Chondrocyte (in vitro differentiated cells): ENCODE measurements at places on chromosomes 6 and 20.

GRCh38 chr6:148874698-148875293, 128.0 kb downstream of the UST start:
- DNase-seq, result no peak

DNA sequence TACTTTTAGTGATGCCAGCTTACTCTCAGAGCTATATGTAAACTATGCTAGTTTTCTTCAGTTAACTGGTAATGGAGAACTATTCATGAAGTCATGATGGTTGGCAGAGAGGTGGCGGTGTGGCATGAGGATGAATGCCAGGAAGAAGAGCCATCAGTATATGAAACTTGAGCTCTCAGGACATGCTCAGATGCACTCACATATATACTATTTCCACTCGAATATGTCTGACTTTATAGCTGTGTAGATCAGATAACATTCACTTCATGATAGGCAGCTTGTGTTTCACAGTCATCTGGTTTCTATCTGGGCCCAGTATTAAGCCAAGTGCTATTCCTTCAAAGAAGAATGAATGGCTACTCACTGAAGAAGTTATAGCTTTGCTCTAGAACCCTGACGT, 46.2 kb upstream of the CEP85L start:
- DNase-seq, result no peak

DNA sequence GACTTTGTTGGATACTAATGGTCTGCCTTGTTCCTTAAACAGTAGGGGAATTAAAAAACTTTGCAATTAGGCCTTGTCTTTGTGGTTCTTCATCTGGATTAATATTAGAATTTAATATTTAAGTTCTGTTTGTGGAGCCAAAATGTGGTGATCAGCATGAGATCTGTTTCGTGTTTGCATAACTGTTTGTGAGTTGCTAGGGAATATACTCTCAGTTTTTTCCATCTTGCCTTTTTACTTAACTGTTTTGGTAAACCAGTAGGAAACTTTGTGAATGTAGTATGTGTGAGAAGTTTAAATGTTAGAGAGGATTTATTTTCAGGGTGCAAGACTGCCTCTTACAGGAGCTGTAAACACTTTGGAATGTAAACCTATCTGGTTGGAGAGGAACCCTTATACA, 35.6 kb downstream of the LRRC1 start:
- DNase-seq, result no peak

DNA sequence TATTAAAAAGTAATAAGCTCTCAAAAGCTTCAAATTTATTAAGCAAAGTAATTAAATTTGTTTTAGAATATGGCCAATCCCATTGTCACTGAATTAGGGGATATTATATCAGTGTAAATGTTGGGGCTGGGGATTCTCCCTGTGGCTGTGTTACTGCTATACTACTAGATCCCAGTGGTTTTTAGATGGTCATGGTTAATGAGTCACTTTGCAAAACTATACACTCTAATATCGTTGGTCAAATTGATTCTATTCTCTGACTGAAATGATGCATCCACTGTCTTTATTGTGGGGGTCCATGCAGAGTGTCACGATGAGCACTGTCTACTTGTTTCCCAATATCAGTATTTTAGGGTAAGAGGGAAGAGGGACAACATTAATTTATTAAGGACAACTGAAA, 336.9 kb upstream of the PREP start:
- no peak for DNase-seq

DNA sequence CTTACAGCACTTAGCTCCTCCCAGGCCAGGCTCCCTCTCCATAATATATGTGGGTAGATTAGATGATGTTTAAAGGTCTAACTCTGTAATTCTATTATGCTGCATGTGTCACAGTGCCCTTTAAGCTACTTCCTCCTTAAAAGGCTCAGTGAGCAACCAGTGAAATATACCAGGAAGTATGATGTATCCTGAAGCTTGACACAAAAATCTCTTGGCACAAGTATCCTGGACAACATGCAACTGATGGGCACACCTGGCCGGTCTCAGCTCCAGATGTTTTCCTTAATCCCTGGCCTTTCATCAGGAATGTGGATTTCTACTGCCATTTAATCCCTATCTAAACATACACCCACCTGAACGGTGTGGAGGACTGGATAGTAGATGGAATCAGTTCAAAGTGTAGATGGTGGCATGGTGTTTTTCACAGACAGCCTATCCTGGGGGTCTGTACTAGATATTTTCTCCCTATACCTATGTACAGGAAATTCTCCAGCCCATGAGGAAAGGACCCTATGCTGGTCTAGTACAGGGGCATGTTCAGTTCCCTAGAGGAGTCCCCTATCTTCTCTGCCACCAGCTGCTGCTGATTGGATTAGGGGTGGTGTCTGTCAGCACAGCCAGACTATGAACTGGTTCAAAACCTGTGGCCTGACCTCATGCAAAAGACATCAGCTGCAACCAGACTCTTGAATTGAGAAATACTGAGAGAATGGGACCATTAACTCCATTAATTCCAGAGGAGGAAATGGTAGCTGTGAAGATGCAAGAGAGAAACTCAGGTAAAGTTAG, 59.4 kb upstream of the CITED2 start:
- DNase-seq, result no peak

DNA sequence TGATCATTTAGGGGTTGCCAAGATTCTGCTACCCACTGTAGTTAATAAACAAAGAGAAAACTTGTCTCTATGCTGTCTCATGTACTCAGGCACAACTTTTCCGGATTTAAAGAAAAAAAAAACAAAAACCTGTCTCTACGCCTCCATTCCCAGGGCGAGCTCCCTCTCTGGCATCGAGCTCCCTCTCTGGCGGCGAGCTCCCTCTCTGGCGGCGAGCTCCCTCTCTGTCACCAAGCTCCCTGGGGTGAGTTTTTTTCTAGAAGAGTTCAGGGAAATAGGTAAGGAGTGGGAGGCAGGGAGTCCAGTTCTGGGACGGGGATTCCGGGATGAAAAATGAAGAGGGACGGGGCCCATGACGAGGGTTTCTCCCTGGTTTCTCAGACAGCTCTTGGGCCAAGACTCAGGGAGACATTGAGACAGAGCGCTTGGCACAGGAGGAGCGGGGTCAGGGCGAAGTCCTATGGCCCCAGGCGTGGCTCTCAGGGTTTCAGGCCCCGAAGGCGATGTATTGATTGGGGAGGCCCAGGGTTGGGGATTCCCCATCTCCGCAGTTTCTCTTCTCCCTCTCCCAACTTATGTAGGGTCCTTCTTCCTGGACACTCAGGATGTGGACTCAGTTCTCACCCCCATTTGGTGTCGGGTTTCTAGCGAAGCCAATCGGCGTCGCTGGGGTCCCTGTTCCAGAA, 16.5 kb upstream of the HLA-A start:
- no peak for DNase-seq

DNA sequence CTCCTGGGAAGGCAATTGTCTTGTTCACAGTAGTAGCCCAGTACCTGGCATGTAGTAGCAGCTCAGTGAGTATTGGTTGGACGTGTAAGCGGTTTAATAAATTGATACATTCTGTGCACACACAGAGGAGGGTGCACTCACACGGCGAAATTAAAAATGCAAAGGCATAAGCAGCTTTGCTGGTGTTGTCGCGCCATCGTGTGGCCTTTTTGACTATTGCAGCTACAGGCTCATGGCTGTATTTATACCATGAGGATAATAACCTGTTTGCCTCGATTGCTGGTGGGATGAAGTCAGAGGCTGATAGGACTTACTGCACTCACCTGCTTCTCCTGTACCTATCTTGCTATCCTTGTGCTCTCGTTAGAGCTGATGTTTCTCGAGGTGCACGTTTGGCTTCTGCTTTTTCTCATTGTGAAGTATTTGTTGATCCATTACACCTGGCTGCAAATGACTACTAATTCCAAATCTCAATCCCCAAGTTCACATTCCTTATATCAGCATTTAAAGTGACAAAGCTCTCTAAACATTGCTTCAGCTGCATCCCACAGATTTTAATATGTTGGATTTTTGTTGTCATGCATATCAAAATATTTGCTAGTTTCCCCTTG, 61.5 kb downstream of the TBXT start:
- no peak for DNase-seq

- peak; percentile 73 for DNase-seq
Measured at GRCh38 chr20:58567437-58567836, 52.2 kb upstream of the APCDD1L start.

GRCh38 chr6:101202867-101203374, 190.6 kb upstream of the GRIK2 start:
- no peak for DNase-seq
